ENCODE measurements at places on chromosomes 16 and 17.
A peak's percentile ranks its signal among the peaks of the same experiment; 100 is the strongest.

- DNase-seq = no peak
Measured at GRCh38 chr16:57039148-57039812, 49.9 kb downstream of the NLRC5 start.

GRCh38 chr17:80225230-80225629 lies 5.0 kb downstream of the SLC26A11 start:
- DNase-seq = peak; percentile 37

DNA sequence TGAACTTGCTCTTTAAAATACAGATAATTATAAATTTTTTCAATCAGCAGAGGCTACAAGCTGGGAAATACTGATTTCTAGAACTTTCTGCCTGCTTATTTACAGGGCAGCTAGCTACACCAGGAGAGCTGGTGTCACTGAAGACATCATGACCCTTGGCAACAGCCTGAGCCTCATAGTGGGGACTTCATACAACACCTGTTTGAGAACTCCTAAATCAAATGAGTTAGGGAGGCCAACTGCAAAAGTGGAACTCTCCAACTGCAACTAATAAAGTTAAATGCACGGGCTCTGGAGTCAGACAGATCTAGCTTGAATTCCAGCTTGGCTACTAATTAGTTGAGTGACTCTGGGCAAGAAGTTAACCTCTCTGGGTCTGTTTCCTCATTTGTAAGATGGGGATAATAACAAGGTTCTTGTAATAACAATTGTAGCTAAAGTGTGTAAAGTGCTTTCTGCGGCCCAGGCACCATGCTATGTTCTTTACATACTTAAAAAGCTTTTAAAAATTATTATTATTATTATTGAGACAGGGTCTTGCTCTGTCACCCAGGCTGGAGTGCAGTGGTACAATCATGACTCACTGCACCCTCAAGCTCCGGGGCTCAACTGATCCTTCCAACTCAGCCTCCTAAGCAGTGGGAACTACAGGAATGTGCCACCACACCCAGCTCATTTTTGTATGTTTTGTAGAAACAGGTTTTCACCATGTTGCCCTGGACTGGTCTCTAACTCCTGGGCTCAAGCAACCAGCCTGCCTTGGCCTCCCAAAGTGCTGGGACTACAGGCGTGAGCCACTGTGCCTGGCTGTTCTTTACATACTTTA lies 33.4 kb downstream of the VAC14 start:
- DNase-seq = no peak

DNA sequence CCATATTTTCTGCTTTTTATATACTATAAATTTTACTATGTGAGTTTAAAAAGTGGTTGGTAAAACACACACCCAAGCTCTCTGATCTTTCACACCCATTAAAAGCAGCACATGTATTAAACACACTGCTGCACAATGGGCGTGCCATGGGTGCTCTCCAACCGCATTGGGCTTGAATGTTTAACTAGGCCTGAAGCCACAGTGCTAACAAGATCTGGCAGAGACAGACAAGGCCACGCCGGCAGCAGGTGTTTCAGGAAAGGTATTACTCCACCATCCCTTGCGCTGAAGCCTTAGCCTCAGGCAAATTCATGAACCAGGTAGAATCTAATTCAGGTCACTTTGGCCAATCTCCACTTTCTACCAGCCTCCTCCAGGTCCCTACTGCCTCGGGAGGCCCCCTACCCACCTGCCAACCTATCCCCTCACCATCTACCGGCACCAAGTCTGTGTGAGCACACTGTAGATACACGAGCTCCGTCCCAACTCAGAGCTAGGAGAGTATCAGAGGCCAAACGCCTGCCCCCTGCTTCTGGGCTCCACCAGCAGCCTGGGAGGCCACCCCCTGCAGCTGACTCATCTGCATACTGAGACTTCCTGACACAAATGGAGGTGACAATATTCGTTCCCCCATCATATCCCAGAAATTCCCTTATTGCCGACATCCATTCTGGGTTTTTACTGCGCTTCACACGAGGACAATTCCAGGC lies 95.0 kb downstream of the ADCY9 start:
- DNase-seq = no peak

DNA sequence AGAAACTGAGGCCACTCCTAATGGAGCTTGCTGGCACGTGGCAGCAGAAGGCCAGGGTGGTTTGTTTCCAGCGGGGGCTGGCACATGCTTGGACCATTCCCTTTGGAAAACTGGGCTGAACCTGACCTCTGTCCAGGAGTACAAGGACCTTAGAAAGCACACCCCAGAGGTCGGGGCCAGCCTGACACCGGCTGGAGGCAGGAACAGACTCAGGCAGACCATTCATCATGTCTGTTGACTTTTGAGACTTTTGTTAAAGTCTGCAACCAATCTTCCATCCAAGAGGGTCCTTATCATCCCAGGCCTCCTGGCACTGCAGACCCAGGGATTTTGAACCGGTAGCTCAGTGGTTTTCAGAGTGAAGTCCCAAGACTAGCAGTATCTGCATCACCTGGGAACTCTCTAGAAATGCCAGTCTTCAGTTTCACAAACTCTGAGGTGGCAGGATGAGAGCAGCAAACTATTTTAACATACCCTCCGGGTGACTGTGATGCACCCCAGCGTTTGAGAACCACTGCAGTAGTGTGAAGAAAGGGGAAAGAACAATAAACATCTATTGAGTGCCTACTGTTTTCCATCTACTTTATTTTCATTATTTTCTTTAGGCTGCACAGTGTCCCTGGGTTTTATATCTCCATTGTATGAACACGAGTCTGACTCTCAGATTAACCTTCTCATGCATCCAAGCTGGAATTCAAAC lies 145.3 kb upstream of the PLCG2 start:
- DNase-seq = no peak

GRCh38 chr16:3788711-3789374 lies 71.5 kb upstream of the TRAP1 start:
- no peak for DNase-seq

DNA sequence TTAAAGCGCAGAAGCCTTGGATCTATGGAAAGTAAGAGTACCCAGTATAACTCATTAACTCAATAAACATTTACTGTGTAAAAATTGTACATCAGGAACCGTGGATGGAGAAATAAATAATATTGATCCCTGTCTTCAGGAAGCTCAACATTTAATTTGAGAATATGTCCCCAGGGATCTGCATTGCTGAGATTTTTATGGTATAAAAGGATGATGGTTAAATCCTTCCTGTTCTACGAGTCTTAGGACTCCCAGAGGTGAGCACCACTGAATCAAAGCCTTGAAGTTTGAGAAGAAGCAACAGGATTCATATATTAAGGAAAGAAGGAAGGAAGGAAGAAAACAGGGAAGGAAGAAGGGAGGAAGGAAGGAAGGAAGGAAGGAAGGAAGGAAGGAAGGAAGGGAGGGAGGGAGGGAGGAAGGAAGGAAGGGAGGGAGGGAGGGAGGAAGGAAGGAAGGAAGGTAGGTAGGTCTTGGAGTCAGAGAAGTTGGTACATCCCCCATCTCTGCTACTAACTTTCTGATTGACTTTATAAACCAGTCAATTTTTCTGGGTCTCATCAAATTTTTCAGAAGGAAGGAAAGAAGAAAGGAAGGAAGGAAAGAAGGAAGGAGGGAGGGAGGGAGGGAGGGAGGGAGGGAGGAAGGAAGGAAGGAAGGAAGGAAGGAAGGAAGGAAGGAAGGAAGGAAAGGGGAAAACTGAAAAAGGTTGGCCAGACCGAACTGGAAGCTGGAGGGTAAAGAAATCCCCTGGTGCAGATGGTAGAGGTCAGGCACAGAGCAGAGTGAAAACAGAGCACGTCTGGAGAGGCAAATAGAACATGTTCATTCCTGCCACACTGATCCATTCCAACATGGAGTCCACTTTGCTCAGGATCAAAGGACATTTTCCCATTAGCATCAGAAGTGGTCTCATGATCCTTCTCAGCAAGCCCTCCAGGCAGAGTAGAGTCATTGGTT lies 422.2 kb upstream of the CDH11 start:
- DNase-seq = no peak

DNA sequence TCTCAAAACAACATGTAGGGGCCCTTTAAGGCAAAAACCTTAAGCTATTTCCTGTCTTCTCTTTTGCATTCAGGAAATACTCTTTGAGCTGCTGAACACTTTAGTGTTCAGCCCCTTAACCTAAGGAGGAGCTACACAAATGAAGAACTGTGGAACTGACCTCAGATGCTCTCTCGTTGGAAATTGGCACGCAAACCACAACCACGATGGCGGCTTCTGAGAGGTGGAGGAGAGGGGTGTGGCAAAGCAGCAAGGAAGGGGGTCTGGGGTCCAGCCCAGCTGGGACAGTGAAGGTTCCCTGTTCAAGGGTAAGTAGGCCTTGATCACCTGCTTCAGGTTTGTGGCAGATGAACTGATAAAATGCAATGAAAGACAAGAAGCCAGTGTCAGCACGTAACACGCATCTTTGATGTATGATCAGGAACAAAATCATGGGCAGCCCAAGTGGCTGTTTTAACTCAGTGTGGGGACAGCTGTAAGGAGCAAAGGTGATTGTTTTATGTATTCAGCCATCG lies 291.6 kb upstream of the TNRC6C start:
- DNase-seq = no peak

DNA sequence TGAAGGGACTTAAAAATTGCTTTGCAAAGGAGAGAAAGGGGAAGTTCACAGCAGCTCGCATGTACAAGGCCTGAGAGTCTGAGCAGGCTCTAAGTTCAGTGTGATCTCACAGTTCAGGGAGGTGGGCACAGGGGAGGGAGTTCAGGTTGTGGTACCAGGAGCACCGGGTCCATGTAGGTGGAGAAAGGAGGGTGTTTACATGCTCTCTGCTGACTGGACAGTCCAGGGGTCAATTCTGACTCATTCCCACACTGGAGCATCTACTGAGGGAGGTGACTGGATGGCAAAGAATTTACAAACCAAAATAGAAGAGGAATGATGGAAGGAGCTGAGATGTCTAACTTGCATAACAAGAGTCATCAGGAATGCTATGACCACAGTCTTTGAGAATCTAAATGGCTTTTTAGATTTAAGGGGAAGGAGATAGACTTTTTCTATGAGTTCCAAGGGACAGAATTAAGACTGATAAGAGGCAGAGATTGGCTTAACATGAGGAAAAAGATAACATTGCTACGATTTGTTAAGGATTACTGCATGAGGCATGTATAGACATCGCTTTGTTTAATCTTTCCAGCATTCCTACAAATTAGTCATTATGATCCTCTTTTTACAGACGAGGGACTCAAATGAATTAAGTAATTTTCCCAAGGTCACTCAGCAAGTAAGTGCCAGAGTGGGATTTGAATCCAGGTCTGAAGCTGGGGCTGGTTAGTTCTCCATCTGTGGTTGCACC lies 29.9 kb downstream of the MIS12 start:
- no peak for DNase-seq

Measured in psoas muscle (tissue), 8 donors.